ENCODE measurements at places on chromosomes 12 and 14.
A peak's percentile ranks its signal among the peaks of the same experiment; 100 is the strongest.

DNA sequence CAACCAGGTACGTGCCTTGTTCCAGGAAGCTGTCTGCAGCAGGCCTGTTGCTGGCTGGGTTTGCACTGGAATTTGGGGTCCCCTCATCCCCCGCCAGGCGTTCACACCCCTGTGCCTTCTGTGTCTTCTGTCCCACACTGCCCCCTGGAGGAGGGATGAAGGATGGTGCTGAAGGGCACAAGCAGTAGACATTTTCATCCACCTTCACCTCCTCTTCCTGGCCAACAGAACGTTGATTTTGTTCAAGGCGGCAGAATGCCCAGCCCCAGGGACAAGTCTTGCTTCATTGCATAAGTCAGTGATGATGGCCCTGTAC is 122.1 kb downstream of the CALM1 start:
- DNase-seq, result no peak

- DNase-seq, result no peak
These were observed 21.6 kb downstream of the NCOR2 start for GRCh38 chr12:124545508-124546418.

DNA sequence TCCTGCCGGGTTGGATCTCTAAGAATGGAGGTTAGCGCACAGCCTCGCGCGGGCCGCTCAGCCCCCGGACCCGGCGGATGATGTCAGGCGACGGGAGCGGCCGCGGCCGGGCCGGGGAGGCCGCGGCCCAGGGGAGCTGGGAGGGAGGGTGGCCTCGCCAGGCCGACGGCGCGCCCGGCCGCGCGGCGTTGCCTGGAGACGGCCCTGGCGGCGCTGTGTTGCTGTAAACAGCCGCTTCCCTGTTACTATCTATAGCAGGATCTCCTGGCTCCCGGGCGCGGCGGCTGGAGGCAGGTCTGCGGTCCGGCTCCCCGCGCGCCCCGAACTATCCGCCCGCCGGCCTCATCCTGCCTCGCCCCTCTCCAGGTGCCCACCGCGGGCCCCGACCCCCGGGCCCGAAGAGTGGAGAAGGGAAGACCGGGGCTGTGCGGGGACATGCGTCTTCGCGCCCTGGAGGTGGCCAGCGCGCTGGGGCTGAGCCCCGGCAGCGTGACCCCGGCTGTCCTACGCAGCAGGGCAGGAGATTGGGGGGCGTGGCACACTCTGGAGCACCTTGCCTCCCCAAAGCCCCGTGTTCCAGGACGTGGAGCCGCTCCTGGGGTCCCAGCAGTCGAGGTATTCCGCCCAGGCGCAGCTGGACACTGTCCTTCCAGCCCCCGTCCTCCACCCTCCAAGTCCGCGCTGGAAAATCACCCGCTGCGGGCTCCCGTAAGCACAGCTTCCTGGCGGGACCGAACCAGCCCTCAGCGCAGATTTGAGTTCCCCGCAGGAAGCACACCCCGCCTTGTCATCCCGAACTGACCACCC is 1.4 kb upstream of the FOS start:
- DNase-seq, result peak; percentile 46

DNA sequence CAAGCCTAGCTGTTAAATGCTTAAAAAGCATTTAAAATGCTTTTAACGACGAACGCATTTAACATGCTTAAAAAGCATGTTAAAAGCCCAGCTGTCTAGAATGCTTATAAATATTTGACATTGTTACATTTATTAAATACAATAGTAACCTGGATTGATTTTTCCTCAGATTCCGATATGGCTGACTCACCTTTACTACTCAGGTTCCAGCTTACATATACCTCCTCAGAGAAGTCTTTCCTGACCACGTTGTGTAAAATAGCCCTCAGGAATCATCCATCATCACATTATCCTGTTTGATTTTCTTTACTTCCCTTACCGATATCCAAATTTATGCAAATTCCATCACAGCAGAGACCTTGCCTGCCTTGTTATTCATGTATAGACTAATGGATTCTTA is 51.4 kb downstream of the SLC41A2 start:
- no peak for DNase-seq

DNA sequence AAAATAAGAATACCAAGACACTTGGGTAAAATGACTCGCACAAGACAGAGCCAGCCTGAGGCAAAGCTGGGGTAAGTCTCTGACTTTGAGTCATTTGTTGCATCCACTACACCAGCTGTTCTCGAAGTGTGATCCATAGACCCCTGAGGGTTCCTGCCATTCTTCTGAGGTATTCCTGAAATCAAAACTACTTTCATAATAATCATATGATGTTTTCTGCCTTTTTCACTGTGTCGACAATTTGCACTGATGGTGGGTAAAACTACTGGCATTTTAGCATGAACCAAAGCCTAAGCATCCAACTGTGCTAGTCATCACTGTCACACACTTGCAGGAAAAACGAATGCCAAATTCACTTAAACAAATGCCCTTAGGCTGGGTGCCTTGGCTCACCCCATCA is 135.5 kb upstream of the FUT8 start:
- no peak for DNase-seq

DNA sequence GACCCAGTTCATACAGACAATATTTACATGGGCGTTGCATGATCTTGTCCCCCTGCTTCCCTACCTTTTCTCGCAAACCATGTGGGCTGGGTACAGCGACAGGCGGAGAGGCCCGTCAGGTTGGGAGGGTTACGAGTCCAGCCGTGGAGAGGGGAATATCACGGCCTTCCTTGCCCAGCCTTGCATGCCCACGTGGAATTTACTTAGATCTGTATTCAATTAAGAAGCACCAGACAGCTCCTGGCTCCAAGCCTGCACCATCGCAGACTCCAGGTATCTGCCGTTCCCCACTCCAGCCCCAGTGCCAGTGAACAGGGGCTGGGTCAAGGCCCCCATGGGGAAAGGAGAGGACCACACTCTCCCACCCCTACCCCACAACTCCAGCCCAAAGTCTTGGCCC is 29.8 kb downstream of the BCL11B start:
- no peak for DNase-seq

DNA sequence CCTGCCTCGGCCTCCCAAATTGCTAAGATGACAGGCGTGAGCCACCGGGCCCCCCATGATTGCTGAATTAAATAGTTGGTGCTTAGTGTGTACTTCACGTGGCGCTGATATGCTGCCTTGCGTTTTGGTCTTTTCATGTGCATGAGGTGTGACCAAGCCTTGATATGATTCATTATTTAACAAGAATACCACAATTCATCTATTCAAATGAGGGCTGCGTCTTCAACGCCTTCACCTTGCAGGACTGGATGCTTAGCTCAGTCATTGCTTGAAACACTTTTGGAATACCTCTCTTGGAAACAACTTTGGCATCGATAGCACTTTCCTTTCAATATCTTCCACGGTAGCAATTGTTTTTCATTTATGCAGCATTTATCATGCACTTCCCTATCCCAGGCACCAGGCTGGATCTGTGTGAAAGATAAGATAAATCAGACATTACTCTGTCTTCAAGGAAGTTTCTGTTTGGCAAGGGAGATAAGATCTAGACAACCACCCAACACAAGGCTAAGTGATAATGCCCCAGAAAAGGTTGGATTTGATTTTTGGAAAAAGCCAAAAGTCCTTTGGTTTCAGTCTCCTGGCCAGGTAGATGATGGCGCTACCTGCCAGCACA is 1.3 kb upstream of the TEAD4 start:
- no peak for DNase-seq

DNA sequence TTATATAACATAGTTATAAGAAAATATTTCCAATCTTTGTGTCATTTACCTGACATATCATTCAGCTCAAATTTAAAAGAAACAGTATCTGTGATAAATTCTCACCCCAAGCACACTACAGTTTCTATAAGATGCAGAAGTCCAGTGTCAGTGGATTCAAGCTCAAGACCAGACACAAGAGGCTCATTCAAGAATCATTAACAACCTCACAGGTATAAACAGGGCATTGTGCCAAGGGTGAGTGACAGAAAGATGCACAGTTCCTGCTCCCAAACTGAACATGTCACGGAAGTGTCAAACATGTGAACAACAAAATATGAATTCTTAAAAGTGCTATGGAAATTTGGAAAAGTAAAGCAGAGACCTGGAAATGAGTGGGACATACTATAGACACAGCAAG is 12.8 kb downstream of the ATP2B1 start:
- no peak for DNase-seq

DNA sequence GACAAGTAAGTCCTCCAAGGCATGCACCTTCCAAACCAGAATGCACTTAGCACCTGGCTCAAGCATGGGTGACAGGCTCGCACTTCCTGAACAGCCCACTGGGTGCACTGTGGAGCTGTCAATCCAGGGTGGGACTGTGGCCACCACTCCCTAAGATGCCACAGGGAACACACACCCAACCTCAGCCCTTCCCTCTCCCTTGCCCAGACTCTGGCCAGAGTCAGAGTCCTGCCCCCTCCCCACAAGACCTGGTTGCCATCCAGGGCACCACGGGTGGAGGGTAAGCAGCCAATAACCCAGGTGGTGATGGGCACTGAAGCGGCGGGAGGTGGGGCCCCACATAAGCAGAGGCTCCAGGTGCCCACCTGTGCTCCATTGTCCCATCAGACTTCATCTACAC is 160.6 kb downstream of the MYRFL start:
- DNase-seq, result no peak

GRCh38 chr12:96143392-96143791 is 50.8 kb upstream of the ELK3 start:
- no peak for DNase-seq

GRCh38 chr12:132824053-132824452 is 4.6 kb downstream of the GOLGA3 start:
- no peak for DNase-seq

DNA sequence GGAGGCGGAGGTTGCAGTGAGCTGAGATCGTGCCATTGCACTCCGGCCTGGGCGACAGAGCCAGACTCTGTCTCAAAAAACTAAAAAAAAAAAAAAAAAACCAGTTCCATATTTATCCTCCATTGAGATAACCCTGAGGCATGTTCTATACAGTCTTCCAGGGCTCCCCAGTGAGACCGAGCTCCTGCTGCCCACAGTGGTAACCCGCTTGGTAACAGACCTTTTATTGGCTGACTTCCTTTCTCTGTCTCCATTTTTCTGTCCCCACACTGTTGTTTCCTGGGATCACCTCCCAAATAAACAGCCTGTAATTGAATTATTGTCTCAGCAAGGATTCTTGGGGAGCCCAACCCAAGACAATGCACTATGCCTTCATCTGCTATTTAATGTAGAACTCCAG is 42.8 kb upstream of the BICDL1 start:
- no peak for DNase-seq

GRCh38 chr12:52924764-52925716 is 20.2 kb upstream of the KRT8 start:
- no peak for DNase-seq

- DNase-seq, result no peak
These were observed 181.1 kb downstream of the ALX1 start for GRCh38 chr12:85461127-85461526.

DNA sequence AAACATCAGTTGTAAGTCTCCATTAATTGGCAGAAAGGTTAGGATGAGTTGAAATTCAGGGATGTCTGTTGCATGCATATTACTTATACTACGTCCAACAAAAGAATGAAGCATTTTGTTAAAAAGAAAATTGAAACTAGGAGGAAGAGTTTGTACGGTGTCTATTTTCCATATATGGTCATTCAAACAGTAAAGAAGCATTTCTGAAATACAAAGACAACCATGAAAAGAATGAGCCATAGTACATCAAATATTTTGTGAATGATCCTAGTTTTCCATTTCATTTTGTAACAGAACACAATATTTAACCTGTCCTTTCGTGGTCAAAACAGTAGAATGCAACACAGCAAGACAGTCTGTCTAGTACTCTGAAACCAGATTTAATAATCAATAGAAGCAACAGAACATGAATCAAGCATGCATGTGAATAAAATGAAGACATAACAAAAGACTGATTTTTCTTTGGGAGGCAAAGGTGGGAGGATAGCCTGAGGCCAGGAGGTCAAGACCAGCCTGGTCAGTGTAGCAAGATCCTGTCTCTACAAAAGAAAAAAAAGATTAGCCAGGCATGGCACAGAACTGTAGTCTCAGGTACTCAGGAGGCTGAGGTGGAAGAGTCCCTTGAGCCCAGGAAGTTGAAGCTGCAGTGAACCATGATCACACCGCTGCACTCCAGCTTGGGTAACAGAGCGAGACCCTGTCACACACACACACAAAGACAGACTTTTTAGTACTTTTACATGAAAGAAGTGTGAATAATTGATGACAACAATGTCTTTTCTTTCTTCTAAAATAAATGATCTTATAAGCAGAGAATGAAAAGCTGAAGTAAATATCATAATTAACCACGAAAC is 156.0 kb downstream of the LRIG3 start:
- DNase-seq, result no peak

DNA sequence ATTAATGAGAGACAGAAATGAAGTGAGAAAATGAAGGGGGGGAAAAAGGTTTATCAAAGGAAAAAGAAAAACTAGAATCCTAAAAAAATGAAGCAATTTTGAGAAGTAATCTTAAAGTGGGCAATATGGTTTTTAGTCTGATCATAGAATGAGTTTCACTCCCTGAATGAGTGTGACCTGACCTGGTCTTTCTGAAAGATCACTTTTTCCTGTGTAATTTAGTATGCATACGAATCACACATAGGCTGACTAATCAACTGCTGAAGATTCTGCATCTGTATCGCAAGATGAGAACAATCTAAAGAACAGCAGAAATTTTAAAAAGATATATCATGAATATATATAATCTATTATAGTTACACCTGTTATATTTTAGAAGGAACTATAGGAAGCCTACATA is 11.3 kb downstream of the GNPTAB start:
- no peak for DNase-seq

DNA sequence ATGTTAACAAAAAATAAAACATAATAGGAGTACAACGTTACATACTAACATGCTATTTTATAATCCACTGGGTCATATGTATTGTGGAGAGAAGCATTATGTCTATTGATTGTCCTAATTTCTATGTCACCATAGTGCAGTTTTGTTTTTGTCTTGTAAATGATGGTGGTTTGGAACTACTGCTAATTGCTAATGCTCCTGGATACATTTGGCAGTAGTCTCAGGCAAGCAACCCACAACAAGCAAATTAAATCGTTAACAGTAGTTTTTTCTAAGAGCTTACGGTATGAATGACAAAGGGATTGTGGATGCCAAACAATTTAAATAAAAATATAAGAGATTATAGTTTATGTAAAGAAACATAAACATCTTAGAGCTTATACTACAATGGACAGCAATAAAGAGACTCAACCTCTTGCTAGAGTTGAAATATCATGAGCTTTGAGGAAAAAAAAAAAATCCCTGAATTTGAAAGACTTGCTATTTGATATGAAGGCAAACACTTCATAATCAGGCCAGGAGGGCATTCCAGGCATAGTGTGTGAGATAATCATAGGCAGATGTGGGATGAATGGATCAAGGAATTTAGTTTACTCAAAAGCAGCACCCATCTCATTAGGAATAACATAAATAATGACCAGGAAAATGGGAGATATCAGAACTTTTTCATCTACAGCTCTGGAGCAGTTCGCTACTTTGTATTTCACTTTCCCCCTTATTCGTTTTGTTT is 181.3 kb downstream of the CCDC59 start:
- no peak for DNase-seq

DNA sequence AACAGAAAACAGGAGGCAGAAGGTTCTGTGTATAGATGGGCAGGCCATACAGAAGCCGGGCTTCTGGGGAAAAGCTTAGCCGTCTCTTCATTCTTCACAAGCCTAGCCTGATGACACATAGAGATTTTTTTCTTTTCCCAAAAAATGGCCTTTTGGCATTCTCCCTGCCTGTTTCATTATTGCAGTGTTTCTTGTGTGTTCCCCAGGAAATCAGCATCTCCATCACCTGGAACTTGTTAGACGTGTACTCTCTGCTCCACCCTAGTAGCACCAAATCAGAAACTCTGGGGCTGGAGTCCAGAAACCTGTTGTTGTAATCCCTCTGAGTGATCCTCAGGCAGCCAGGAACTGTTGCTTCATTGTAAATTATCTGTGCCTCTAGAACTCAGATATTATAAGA is 388.1 kb downstream of the CCDC91 start:
- no peak for DNase-seq
